Stromal cell of bone marrow (primary cell): ENCODE measurements at places on chromosomes 2 and 18.

DNA sequence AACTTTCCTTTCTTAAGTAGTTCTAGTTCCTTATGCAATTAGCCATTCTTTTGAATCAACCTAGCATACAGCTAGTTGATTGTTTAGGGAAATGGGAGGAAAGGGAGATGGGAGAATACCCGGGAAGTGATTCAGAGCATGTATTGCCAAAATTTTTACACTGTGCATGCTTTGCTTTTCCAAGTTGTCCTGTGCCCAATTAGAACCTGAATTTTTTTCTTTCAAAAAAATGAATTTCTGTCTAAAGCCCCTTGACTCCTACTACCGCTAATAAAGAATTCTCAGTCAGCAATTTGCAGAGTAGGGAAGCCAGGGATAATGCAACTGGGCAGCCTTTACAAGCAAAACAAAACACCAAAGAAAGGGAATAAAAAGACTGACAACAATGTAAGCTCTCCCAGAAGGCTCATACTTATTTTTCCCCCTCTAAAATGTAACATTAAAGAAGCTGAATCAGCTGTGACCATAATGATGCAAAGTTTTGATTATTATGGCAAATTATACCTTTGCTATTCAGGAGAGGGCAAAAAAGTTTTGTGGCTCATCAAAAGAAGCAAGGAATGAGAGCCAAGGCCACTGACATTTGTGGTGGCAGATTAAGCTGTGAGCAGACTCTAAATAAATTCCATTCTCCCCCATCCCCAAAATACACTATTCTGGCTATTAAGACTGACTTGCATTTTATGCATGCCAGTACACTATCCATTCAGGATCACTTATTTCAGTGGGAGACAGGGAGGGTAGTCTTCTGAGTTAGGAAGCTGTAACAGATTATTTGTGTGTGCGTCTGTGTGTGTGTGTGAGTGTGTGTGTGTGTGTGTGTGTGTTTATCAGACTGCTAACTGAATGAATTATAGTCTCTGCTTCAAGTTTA lies 174.3 kb downstream of the ERBB4 start:
- no peak for DNase-seq

- DNase-seq, result no peak
These were observed 25.4 kb downstream of the HDAC4 start for GRCh38 chr2:239375278-239376061.

- DNase-seq, result no peak
These were observed 22.7 kb downstream of the BCL11A start for GRCh38 chr2:60530660-60531281.

GRCh38 chr2:230203110-230203676 lies 16.6 kb downstream of the SP110 start:
- no peak for DNase-seq

DNA sequence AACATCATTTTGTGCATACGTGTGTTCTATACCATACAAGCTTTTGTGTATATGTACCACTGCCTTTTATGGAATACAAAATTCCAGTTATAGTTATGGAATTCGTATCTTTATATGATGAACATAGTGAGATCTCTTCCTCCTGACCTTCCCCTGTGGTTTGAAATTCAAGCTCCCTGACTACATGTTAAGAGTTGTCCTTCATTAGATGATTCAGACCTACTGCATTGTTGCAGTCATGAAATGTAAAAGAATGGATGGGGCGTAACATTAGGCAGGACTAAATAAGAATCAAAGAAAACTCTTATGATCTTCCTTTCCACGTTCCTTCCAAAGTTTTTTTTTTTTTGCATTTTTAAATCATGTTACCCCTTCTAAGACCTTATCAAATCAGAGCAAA lies 107.1 kb downstream of the UNC80 start:
- no peak for DNase-seq

GRCh38 chr18:66764230-66764629 lies 160.3 kb upstream of the CDH19 start:
- no peak for DNase-seq

DNA sequence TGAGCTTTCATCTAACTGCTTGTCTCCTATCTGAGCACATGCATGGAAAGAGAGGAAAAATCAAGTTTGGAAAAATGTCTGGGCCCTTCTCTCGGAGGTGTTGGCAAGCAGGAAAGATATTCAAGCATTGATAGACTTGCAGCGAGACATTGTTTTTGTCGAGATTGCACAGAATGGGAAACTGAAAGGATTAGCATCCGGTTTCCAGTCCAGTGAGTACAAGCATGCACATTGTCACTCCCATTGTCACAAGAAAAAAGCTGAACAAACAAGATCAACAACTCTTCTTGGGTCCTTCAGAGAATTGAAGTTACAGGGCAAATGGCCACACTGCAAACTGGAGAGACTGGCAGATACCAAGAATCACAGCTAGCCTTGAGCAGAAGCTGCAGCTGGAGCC lies 19.6 kb upstream of the MC5R start:
- DNase-seq, result no peak

GRCh38 chr2:9756692-9757250 lies 86.5 kb upstream of the TAF1B start:
- no peak for DNase-seq

- no peak for DNase-seq
These were observed 80.7 kb downstream of the EML4 start for GRCh38 chr2:42249887-42250286.

DNA sequence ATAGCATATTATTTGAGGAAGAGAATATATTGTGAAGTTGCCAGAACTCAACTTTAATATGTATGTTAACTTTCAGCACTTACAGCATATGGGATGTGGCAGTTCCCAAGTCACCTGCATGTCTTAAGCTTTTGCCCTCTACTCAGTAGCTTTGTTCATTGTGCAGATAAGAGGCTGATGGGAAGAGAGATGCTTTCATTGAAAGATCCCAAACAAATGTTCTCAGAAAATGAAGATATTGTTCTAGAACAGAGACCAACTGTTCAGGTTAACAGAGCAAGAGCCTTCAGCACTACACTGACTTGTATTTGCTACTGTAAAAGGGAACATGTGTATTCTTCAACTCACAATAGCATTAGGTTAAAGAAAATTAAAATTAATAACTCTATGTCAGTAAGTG lies 28.1 kb downstream of the GAREM1 start:
- DNase-seq, result no peak

DNA sequence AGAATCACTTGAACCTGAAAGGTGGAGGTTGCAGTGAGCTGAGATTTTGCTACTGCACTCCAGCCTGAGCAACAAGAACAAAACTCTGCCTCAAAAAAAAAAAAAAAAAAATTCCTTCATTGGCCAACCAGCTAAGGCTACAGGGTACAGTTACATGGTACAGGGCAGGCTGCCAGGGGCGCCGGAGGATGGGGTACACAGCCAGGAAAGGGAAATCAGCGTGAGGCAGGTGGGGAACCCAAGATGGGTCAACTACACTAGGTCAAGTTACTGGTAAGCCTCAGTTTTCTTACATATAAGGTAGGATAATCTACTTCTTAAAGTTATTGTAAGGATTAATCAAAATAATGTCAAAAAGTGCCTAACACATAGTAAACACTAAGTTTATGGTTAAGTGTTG lies 142.6 kb upstream of the MSH6 start:
- DNase-seq, result no peak

- DNase-seq, result no peak
These were observed 105.2 kb upstream of the YWHAQ start for GRCh38 chr2:9736021-9736420.

GRCh38 chr2:113850687-113851086 lies 39.2 kb upstream of the ACTR3 start:
- no peak for DNase-seq

GRCh38 chr2:82636402-82637020 lies 1822.6 kb downstream of the SUCLG1 start:
- no peak for DNase-seq

DNA sequence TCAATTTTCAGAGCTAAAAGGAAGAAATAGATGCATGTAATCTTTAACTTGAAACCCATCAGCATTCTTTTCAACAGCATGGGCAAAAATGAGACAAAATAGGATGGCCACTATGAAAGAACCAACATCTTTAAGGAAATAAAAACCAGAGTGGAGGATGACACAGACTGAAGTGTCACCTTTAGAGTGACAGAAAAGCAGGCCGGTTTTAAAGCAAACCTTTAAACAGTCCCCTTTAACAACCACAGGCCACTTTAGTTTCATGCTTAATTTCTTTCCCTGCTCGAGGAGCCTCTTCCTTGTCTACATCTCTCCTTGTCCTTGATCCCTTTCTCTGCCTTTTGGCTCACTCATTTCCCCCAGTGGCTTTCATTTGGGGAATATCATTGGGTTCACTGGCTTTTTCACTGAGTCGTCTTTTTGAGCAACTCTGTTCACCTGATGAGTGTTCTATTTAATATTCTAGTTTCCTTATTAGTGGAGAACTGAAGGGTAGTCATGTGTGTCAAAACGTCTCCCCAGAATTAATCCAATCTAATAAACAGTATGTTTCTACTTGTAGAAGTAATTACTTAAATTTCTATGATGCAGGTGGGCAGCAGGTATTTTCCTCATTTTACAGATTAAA lies 72.5 kb downstream of the DOCK10 start:
- DNase-seq, result no peak

DNA sequence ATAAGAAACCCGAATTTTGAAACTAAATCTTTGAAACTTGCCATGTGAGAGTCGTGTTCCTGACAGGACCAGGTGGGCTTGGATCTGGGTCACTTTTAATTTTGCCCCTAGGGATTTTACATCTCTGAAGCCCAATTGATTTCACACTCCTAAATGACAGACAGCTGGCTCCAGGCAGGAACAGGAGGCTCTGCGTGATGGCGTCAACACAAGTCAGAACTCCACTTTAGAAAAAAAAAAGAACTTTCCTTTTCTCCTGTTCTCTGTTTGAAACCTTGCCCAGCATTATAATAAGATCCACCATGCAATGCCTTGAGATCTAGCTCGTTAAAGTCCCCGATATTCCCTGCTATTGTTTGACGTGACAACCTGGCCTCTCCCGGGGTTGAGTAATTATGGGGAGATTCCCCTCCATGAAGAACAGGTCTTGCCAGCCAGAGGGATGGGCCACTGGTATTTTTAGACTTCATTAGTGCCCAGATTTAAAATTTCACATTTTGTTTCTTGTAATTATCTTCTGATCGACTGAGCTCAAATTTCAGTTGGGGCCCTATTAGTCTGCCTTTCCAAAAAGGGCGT lies 260.3 kb downstream of the KLHL29 start:
- DNase-seq, result no peak

DNA sequence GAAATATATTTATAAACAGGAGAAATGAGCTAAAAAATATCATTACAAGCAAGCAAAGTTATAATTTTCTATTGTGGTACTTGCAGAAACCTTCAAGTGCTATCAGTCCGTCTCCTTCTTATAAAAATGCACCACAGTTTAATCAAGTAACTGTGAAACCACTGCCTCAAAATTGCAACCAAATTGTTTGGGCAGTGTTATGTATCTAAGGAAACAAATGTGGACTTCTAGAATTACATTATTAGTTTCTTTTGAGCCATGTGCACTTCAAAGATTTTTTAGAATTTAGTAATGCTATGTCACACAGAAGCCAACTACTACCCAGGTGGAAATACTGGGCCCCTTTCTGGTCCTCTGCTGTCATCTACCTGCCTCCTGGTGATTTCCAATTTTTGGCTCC lies 495.6 kb downstream of the NYAP2 start:
- peak; percentile 6 for DNase-seq

DNA sequence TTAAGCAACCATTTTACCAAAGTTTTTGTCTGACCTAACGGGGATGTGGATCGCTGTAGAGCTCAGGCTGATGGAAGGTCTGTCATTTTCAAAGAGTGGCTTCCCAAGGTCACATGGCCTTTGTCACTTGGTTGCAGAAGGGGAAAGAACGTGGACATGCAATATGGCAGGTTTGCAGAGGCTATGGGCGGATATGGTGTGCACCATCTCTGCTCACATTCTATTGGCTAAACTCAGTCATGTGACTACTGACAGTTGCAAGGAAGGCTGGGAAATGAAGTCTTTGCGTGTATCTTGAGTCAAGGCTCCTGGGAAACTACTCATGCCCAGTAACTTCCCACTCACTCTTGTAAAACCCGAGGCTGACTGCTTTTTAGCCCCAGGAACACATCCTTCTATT lies 96.8 kb downstream of the ST6GAL2 start:
- DNase-seq, result no peak

GRCh38 chr18:3104190-3105054 lies 91.5 kb upstream of the LPIN2 start:
- no peak for DNase-seq

- no peak for DNase-seq
These were observed 89.3 kb downstream of the SPP2 start for GRCh38 chr2:234139755-234140154.

GRCh38 chr2:134745023-134745422 lies 26.2 kb upstream of the TMEM163 start:
- DNase-seq, result no peak

GRCh38 chr2:69601179-69601612 lies 42.3 kb downstream of the AAK1 start:
- DNase-seq, result peak; percentile 57

- DNase-seq, result no peak
These were observed 10.7 kb downstream of the VPS54 start for GRCh38 chr2:64008434-64009009.

DNA sequence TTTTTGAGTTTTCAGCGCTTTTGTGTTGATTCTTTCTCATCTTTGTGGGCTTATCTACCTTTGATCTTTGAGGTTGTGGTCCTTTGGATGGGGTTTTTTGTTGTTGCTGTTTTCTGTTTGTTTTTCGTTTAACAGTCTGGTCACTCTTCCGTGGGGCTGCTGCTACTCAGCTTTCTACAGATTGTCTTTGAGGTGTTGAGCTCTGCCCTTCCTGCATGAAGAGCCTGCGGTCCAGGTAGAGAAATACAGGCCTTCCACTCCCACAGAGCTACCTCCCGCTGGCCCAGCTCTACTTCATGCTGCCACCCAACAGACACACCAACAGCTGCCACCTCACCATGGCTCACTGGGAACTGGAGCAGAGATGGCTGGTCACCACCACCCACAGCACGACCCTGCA lies 61.7 kb upstream of the RNU4ATAC start:
- DNase-seq, result no peak

DNA sequence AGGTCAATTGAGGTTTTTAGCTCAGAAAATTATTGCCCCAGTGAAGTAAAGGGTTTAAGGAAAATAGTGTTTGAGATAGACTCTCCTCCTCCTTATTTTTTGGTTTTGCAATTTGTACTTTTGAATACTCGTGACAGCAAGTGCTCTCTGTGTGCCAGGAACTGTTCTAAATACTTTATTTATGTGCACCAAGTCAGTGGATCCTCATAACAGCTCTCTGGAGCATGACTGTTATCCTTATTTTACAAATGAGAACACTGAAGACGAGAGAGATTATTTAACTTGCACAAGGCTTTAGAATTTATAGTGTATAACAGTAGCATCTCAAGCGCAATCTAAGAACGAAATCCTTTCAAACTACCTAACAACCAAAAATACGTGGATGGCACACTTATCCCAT lies 24.7 kb downstream of the BABAM2 start:
- DNase-seq, result no peak

GRCh38 chr18:78242806-78243205 lies 736.8 kb upstream of the SALL3 start:
- DNase-seq, result no peak

GRCh38 chr18:28823506-28824182 lies 646.7 kb upstream of the CDH2 start:
- no peak for DNase-seq

- DNase-seq, result no peak
These were observed 115.0 kb upstream of the TMEM200C start for GRCh38 chr18:6010284-6010683.

- no peak for DNase-seq
These were observed 206.9 kb downstream of the ICOS start for GRCh38 chr2:204143216-204144014.
